ENCODE measurements at places on chromosomes 11 and 22.

DNA sequence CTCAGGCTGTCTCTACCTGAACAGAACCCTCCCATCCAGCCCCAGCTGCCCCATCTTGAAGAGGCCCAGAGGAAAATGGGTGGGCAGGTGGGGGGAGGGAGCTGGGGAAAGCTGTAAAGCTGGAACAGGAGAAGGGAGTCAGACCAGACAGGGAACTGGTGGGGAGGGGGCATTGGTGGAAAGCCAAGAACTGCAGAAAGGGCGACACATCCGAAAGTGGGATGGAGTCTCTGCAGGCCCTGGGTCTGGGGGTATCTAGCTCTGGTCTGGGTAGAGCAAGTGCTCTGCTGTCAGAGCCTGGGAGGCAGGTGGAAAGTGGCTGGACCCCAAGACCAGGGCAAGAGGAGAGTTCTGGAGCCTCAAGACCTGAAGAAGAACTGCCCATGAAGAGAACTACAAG is 7.7 kb downstream of the TMPRSS13 start:
- no peak for DNase-seq

GRCh38 chr22:29231971-29232959 is 26.6 kb downstream of the EMID1 start:
- DNase-seq, result no peak

DNA sequence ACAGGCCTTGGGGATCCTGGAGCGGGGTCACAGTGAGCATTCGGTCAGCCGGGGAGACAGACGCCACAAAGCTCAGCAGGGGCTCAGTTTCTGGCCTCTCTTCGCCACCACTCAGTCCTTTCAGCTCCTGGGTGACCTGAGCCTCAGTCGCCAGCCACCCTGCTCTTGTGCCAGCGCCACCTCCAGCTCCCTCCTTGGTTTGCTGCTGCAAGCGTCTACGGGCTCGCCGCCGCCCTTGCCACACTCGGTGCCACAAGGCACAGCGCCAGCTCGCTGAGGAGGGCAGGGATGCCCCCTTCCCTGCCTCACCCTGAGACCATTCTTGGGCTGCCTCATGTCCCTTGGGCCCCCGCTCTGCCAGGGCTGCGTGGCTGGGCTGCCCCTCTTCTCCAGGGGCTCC is 1.5 kb upstream of the EEF1G start:
- DNase-seq, result no peak

DNA sequence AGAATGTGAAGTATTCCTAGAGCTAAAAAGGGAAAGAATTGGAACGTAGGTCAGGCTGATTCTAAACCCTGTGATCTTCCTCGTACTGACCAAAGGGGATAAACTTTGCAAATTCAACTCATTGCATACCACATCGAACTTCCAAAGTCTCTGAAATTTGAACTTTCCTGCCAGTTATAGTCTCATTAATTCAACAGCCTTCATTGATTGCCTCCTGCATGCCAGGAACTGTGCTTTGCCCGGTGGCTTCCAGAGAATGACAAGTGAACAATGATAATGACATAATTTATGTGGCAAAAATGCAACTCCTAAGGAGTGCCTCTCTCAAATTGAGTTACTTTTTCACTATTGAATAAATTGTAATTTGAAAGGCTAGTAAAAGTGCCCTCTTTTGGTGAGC is 107.7 kb upstream of the LDLRAD3 start:
- DNase-seq, result no peak

Data from midbrain (tissue), 1 donor.